ENCODE measurements at places on chromosomes 6 and 20.

- no peak for DNase-seq
Measured at GRCh38 chr6:35049156-35049735, 91.9 kb downstream of the TCP11 start.

- no peak for DNase-seq
Measured at GRCh38 chr6:12012038-12012557, at the start of gene HIVEP1. HIVEP1 (plus strand) TSS chr6:12012312; CDS start chr6:12015629, 3,317 bp downstream.

- peak; percentile 75 for DNase-seq
Measured at GRCh38 chr20:41137614-41138474, 501 bp downstream of the PLCG1 start.

DNA sequence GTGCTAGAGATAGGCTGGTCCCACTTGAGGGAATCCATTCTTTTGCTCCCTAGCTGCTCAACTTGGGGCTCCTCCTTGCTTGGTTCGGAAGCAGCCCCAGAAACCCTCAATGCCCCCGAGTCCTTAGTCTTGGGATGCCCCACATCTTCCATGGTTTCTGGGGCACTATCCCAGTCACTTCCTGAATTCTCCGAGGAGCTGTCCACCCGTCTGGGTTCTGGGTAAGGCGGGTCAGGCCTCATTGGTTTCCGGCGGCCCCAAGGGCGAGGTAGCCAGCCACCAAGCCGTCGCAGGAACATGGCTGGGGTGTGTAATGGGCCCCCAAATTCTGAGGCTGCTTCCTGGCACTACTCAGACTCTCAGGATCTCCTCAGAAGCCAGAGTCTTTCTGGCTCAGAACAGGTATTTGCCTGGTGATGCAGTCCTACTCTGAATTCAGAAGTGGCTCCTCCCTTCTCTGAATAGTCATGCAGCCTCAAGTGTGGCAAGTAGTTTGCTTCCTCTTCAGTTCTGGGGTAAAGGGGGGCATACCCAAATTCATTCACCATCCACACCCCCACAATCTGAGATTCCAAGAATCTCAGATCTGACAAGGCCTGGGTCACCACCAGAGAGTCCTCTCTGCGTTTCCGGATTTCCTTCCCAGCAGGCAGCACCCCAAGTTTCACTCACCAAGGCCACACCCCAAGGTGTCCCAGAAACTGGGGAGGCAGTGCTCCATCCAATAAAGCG lies 763 bp downstream of the C6orf47 start:
- DNase-seq: peak; percentile 64

- no peak for DNase-seq
Measured at GRCh38 chr6:62345962-62346689, 60.1 kb upstream of the KHDRBS2 start.

DNA sequence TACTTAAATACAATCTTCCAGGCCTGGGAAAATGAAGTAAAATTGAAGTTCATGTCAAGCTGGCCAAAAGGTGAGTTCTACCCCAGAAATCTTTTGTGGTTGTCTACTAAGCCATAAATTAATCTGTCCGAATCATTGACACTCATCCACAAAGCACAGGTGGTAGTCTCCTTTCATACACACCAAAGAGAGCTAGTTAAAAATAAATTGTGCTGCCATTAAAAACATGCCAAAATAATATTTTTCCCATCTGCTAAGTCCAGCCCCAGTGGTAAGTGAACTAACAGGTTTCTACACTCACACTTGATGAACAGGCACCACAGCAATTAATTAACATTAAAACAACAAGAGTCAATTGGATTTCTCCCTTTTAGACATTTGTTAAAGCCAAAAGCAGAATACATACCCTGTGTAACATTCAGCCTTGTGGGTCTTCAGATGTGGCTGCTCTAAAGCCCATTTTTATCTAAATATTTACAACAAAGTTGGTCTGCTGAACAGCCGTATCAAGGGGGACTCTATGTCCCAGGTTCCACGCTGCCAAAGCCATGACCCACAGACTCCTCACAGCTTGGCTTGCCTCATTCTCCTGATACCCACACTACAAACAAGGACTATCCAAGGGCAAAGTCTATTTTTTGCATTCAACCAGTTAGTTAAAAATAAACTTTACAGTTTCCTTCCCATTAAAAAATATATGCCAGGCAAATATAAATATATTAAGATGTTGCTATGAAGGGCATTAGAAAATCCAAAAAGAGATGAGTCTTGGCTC lies 490.4 kb downstream of the BMP2 start:
- no peak for DNase-seq

DNA sequence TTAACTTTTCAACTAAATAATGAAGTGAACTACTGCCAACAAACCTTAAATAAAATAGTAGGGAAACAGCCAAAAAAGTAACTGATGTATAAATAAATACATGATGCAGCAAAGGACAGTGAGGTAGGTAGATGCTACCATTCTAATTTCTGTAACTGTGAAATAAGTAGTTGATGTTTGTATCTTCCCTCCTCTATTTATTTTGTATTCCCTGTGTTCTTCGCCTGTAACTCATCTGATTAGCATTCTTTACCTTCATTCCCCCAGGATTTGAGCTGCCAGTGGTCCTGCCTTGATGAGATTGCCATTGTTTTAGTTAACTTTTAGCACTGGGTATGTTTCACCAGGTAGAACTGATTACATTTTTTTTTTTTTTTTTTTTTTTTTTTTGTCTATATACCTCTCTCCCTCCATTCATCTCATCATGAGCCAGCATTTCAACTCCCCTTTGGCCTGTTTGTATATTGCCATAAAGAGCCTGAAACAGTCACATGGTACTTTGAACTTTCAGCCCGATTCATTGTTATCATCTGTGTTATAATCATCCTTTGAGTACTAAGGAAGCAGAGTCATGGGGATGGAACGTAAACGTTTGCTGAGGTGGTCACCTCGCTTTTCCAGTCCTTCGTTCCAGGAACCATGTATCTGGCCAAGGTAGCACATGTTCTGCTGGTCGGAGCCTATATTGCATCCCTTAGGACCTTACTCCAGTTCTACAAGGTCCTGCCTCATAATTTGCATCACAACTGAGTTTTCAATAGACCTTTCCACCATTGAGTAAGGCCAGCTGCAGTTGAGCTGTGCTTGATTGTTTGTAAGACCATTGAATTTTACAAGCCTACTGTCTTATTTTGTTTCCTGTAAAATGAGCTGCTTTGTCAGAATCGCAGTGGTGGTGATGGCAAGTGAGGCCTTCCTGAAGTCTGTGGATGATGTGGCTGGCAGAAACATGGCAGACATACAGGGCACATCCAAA lies 107.6 kb downstream of the JAG1 start:
- DNase-seq: no peak

- no peak for DNase-seq
Measured at GRCh38 chr6:15837205-15837604, 174.4 kb upstream of the DTNBP1 start.

DNA sequence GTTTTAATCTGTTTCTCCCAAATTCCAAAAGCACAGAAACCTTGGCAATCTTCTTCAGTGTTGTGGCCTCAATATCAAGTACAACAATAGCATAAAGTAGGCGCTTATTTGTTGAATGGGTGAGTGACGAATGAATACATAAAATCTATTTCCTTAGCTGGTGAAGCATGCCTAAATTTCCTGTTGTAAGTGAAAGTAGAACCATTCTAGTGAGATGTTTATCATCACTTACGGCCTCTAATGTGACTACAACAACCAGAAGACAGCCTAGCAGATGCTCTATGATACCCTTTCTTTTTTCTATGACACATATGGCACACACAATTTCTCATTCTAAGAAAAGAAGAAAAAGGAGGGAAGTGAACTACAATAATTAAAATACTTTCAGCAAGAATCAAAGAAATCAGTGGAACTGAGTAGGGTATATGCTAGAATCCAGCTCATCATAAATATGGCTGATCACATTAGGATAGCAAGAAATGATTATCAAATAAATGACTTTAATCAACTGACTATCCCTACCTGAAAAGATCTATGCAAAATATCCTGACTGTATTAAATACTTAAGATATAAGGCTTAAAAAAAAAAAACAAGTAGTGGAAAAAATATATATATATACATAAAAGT lies 67.4 kb downstream of the BTBD9 start:
- no peak for DNase-seq

GRCh38 chr20:48202334-48203113 lies 417.2 kb upstream of the SULF2 start:
- DNase-seq: no peak

DNA sequence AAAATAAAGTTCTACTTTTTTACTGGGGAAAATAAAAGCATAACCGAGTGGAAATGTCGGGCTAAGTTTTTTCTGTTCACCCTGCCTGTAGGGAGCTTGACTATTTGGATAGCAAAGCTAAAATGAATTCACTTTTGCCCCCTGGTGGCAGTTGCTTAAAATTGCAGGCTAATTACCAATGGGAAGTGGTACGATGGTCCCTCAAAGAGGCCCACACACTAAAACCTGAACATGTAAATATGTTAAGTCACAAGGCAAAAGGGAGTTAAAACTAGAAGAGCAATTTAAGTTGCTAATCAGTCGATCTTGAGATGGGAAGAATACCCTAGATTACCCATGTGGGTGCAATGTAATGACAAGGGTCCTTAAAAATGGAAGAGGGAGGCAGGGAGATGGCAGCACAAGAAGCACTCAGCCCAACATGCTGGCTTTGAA lies 916 bp upstream of the SUN5 start:
- peak; percentile 46 for DNase-seq

DNA sequence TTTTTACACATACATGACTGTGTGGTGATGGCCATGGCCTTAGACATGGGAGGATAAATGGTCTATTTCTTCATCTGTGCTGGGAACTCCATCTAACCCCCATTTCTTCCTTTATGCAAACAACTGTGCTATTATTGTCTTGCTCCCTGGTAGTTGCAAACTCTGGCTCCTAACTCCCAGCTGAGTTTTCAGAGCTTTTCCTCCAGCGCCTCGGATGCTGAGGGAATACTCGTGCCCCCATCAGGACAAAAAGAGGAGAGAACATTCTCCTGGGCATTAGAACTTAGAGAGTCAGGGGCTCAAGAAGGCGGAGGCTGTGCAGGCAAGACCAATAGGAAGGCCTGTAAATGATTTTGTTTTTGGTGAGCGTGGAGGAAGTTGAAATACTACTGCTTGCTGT lies 2.1 kb downstream of the DAAM2 start:
- DNase-seq: no peak

DNA sequence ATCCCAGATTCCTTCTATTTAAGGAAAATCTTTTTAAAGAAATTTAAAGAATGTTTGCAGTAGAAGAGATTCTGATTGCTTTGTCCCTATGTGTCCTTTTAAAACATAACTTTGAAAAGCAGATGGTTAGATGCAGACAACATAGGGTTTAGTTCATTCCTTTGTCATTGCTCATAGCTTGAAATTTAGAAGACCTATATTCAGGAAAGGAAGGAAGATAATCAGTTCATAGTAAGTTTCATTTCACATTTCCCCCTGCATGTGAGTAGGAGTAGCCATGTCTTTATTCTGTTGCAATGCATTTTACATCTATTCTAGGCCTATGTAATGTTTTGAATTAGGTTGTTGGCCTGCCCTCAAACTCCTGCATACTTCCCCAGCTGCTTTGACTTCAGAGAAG lies 197.9 kb upstream of the GRIK2 start:
- DNase-seq: no peak

DNA sequence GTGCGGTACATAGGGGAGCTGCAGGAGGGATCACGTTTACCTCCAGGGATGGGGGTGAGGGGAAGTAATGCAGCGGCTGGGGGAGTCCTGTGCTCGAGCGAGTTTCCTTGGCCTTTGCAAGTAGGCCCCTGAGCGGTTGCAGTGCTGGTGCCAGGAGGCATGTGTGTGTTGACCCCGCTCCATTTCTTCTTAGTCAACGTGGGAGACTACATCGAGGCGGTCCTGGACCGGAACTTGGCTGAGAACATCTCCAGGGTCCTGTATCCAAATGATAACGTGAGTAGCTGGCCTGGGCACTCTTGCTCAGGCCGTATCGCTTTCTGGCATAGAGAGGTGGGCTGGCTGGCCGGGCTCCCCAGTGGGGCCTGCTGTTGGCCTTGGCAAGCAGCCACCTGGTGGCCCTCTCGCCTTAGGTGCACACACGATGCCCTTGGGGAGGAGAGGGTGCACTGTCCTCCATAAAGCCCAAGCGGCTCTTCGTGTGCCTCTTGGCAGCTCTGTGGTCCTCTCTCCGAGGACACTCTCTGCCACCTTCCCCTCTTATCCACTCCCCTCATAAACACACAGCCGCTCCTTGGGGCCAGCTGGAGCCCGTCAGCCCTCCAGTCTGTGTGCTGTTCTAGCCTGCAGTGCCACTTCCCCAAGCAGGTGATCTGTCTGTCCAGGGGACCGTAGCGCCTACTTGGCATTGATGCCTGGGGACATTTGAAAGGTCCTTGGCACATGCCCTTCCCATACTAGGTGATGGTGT lies 29.3 kb downstream of the PYGB start:
- DNase-seq: peak; percentile 0

- DNase-seq: no peak
Measured at GRCh38 chr6:20702366-20702765, 168.1 kb downstream of the CDKAL1 start.

DNA sequence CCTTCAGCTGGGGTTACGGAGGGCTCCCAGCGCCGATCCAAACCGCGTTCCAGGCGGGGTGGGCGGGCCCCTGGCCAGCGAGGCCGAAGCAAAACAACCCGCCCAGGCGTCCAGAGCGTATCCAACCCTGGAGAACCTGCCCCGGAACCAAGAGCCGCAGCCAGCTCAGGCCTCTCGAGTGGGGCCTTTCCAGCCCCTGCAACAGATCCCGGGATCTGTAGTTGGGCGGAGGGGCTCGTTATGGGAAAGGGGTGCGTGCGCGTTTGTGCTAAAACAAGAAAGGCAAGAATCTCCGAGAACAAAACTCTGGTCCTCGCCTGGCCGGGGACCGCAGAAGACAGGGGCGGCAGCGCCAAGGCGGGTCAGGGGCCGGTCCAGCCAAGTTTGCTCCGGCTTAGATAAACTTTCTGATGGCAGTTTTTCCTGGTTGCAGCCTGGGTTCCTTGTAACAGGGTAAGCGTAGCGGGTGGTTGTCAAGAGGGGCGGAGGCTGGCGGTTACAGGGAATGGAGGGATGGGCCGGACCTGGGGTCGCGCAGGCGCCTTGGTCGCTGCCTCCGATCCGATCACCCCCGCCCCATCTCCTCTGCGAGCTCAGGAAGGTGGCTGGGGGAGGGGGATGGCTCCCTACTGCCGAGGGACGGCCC lies 448 bp upstream of the RIN2 start:
- peak; percentile 29 for DNase-seq

GRCh38 chr20:33672426-33673113 lies 1.7 kb downstream of the NECAB3 start:
- no peak for DNase-seq

GRCh38 chr6:129606664-129607063 lies 103.3 kb downstream of the ARHGAP18 start:
- peak; percentile 16 for DNase-seq

GRCh38 chr6:36333171-36333895 lies 3.4 kb downstream of the BNIP5 start:
- DNase-seq: no peak

Data from stimulated activated CD4-positive, alpha-beta T cell treated with anti-CD3 and anti-CD28 coated beads, Interleukin-15, amount 100 ng/mL, for 24 hours (primary cell).